ENCODE measurements at places on chromosomes 7 and 10.

DNA sequence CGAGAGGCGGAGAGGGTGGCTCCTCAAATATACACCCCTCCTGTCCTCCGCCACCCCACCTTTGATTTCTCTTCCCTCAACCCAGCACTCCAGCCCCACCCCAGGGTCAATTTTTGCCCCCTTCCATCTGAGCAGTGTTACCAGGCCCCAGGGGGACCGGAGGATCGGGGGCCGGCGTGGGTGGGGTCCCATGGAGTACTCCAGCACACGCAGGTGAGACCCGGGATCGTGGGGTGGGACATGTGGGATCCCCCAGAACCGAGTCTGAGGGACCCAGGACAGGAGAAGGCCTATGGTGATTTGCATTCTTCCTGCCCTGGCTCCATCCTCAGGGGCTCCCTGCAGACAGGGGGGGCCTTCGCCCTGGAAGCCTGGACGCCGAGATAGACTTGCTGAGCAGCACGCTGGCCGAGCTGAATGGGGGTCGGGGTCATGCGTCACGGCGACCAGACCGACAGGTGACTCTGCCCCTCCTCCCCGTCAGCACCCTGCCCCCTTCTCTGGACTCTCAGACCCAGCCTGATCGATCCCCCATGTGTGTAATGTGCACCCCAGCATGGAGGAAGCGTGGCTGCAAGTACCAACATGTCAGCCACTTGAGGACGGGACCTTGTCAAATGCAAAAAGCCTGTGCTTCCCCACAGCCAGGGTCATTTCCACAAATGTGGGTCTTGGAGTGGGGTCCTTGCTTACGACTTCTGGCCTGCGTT, 744 bp downstream of the TRIP6 start:
- DNase-seq: no peak

DNA sequence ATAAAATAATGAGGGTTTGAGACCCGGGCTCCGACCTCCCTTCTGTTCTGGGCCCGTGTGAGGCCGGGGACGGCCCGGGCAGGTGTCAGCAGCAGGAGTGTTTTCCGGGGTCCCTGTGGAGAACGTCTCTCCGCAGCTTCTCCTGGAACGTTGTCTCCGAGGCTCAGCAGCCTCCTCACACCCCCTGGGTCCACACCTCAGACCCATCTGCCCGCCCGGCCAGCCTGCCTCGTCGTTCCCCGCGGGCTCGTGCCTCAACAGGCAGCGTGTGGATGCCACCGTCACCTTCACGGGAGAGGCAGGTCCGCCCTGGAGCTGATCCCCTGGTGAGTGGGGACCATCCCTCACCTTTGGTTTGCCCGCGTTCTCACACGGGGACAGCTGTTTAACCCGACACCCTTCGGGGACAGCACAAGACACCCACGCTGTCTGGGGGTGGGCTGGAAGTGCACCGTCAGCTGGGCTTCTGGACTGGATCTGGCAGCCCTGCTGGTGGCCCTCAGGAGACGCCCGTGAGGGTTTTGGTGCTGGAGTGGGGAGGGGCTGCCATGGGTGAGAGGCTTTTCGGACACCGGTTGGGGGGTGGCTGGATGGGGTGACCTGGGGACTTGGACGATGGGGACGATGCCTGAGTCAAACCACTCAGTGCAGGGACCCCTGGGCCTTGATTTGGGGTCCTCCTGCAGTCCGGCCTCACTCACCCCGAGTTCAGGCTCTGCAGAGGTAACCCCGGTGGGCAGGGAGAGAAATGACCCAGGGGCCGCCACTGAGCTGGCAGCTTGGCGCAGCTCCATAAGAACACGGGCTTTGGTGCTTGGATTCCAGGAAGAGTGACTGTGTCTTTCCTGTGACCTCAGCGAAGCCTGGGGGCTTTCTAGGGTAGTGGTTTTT, 131.7 kb downstream of the DNAJB6 start:
- no peak for DNase-seq

DNA sequence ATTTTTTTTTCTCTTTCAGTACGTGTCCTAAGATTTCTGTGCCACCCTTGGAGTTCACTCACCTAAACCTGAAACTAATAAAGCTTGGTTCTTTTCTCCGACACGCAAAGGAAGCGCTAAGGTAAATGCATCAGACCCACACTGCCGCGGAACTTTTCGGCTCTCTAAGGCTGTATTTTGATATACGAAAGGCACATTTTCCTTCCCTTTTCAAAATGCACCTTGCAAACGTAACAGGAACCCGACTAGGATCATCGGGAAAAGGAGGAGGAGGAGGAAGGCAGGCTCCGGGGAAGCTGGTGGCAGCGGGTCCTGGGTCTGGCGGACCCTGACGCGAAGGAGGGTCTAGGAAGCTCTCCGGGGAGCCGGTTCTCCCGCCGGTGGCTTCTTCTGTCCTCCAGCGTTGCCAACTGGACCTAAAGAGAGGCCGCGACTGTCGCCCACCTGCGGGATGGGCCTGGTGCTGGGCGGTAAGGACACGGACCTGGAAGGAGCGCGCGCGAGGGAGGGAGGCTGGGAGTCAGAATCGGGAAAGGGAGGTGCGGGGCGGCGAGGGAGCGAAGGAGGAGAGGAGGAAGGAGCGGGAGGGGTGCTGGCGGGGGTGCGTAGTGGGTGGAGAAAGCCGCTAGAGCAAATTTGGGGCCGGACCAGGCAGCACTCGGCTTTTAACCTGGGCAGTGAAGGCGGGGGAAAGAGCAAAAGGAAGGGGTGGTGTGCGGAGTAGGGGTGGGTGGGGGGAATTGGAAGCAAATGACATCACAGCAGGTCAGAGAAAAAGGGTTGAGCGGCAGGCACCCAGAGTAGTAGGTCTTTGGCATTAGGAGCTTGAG, at the start of gene CFTR:
CFTR (plus strand) TSS at position 801 of the 830 bp plus-strand sequence. CDS start 70 bp downstream, outside the sequence.
- no peak for DNase-seq

DNA sequence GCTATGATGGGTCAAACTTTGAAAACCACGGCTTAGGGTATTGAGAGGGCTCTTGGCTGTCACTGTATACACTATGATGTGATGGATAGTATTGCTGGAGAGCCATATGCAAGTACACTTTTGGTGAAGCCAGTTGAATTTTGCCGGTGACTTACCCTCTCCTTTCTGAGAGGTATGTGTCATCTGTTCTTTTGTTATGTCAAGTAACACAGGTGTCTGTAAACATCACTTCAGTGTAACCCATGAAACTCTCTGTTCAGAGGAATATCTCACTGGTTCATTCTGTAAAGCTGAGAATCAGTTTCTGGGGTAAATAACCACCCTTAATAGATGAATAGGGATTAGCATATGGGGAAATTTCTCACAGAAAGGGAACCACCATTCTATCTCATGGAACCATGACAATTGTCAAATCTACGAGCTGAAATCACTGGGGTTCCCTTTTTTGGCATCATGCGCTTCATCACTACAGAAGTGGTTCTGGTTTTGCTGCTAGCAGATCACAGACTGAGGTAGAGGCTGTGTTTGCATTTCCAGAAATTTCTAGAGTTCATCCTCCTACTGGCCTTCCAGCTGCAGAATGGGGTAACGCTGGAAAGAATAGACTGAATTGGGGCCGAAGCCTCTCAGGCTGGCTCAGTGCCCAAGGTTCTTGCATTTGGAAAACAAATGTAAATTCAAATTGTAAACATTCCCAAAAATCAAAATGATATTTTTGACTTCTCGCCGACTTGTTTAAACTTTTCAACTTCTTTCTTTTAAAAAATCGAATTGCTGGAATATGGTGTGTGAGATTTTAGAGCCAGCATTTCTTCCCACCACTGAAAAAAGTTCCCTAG, 83.3 kb upstream of the CREB5 start:
- no peak for DNase-seq
